ENCODE measurements at places on chromosomes 1 and 21. TPM values are rescaled to one million over a fixed set of nuclear protein-coding genes. Genes with fewer than 3 reads are reported as not detected.
A peak's percentile ranks its signal among the peaks of the same experiment; 100 is the strongest.

DNA sequence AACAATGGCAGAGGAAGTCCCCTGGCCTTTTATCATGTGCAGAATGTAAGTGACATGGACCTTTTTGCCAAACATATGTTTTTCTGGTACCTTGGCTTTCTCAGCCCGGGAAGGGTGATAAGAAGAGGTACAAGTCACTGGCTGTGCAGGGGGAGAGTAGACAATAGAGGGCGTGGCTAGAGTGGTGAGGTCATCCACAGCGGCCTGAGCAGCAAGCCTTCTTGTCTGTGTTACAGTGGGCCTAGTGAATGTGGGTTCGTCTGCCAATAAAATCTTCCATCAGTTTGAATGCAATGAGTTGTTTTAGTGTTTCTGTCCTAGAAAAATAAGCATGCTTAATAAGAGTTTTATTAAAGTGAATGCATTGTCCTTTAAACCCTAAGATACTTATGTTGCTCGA is 59.0 kb upstream of the PGD start:
- DNase-seq = no peak

DNA sequence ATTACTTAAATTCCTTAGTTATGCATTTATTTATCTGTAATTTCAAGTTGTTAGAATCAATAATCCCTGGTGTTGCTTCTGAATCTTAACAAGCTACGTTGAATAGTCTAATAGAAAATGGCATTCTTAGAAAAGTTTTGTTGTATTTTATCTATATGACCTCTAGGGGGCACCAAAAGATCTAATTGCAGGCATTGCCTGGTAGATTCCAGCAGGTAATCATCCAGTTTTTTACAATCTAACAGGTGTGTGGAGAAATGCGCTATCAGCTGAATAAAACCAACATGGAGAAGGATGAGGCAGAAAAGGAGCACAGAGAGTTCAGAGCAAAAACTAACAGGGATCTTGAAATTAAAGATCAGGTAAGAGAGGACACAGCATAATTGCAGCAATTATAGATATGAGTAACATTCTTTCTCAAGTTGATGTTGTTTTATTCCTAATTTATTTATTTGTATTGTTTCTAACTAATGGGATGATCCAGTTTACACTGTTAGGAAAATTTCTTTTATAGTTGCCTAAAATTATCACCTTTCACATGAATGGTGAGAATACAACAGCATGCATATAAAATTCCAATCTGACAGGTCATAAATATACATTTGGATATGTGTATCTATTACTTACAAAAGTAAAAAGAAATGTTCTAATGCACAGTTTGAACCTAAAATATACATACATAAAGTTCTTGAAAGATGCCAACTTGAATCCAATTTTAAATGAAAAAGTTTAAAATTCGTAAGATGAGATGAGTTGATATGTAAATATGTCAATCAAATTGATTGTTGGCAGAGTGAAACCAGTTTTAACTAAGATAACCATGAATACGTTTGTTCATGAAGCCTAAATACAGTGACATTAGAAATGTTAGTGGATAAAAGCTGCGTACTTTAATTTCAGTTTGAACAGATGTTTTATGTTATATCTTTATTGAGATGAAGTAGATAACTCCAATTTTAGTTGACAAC is 88.4 kb downstream of the SDCCAG8 start:
- no peak for DNase-seq

DNA sequence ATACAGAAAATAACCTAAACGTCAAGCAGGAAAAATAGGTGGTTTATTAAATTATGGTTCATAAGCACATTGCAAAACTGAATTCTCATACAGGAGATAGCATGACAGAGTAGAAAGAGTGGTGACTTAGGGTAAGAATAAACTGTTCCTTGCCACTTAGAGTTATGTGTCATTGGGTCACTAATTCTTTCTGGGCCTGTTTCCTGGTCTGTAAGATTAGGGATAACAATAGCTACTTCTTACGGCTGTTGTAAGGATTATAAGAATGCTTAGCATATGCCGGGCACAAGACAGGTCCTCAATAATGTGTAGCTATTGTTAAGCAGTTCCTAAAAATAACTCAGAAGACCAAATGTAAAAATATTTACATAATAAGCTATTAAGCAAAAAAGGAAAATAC is 24.2 kb downstream of the SNRNP40 start:
- no peak for DNase-seq

STUM gene
- not detected for total RNA-seq

DNA sequence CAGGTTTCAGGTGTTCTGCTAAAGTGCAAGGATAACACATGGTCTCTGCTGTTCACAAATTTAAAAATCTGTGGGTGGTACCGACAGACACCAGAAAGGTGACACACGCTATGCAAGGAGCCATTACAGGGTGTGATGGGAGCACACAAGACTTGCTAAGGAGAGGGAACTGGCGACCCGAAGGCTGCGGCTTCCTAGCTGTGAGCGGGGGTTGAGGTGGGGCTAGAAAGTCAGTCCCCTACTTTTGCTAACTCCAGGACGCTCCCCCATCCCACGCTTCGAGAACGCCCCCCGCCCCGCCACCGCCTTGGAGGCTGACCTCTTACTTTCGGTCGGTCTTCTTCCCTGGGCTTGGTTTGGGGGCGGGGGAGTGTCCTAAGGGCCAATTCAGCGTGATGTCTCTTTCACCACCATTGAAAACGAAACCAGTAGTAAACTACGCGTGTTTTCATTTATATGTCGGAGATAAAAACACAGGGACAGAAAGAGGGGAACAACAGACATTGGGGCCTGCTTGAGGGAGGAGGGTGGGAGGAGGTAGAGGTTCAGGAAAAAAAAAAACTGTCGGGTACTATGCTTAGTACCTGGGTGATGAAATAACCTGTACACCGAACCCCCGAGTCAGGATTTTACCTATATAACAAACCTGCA is 1.1 kb downstream of the CKS1B start:
- DNase-seq = peak; percentile 23

GRCh38 chr1:7010534-7011200 is 225.4 kb downstream of the CAMTA1 start:
- DNase-seq = no peak

GPR157 gene
- 5.9 TPM for total RNA-seq

DNA sequence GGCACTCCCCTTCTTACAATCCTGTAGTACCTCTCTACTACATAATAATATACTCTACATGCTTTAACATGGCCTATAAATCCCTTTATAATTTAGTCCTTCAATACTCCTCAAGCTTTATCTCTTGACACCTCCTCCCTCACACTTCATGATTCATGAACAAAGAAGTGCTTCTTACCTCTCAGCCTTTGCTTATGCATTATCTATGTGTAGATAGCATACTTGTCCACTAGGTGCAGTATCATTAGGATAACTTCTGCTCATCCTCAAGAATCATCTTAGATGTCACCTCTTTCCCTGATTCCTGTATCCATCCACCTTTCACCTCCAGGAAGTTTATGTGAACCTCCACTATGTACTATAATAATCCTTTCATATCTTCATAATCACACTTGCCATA is 74.4 kb downstream of the COL24A1 start:
- DNase-seq = no peak

- DNase-seq = peak; percentile 1
Observed at GRCh38 chr1:35640380-35641232, 720 bp downstream of the PSMB2 start.

GRCh38 chr1:8423269-8423691 is 105.4 kb downstream of the SLC45A1 start:
- peak; percentile 37 for DNase-seq

DNA sequence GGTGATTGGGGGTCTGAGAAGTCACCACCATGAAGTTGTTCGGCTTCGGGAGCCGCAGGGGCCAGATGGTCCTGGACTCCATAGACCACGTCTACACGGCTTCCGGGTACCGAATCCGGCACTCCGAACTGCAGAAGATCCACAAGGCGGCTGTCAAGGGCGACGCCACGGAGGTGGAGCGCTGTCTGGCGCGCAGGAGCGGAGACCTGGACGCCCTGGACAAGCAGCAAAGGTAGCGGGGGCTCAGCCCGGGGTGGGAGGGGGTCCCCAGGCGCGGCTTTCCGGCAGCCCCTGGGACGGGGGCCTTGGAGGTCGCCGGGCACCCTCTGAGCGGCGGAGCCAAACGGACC is 146.5 kb downstream of the LIPI start:
- DNase-seq = no peak

DNA sequence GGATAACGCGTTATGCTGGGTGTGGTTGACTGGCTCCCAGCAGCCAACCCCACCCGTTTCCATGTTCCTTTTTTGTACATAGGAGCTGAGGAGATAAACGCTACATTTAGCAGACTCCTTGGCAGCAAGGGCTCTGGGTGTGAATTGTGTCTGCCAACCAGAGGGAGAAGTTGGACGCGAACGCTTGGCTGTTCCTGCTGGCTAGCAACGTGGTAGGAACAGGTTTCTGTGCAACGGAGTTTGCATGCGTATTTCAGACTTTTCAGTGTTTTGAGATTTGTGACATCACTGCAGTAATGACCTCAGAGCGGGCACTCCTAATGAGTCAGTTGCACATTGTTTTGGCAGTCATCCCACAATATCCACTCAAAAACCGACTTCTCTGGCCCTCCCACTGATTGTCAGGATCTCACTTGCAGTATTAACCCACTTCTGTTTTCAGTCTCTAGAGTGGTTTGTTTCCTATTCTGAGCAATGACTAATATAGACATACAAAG is 98.7 kb upstream of the RGS1 start:
- DNase-seq = no peak

TLCD4 gene
- not detected for total RNA-seq

GRCh38 chr1:43359696-43360095 is 915 bp downstream of the CDC20 start:
- DNase-seq = no peak

PRDM16 gene
- 0.05 TPM for total RNA-seq

DNA sequence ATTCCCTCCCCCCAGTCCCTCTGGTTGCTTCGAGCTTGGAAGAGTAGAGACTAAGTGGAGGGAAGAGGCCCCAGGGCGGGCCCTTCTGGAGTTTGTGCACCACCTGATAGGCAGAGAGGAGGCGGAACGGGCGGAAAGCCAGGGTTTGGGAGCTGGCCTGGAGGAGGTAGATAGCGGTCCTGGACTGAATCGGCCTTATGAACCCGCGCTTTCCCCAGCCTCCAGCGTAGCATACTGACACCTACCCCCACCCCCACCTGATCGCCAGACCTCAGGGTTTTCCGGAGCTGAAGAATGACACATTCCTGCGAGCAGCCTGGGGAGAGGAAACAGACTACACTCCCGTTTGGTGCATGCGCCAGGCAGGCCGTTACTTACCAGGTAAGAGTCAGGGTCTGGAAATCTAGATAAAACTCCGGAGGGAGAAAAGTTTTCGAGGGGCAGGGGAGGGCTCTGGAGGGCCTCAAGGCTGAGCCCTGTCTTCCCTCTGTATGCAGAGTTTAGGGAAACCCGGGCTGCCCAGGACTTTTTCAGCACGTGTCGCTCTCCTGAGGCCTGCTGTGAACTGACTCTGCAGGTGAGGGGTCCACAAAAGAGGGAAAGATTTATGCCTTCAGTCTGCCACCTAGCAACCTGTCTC is 705 bp downstream of the UROD start:
- peak; percentile 12 for DNase-seq

KRTAP12-2 gene
- total RNA-seq = not detected

DNA sequence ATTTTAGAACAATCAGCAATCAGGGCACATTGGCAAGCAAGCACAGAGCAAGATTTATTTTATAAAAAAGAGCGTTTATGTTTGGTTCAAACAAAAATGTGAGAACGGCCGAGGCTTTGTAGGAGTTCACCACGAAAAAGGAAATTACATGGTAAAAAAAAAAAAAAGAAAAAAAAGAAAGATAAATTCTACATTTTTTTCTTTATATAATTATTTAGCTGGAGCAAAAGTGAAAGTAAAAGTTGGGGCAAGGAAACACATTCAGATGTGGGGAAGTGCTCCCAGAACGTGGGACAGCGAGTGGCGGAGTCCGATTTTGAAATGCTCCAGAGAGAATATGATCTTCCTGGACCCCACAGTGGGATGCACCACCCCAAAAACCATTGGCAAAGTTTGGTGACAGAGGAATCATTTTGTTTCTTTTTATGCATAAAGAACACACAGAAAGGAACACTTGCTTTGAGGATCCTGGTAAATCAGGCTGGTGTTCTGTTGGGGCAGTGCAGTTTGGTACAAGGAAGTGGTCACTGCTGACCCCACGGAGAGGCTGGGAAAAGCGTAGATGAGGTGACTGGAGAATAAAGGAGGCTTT is 16.3 kb upstream of the ATP5PO start:
- DNase-seq = no peak

- DNase-seq = no peak
Observed at GRCh38 chr1:185804206-185804605, 70.0 kb downstream of the HMCN1 start.

- no peak for DNase-seq
Observed at GRCh38 chr1:248800459-248800858, 25.3 kb downstream of the SH3BP5L start.

FCRL4 gene
- not detected for total RNA-seq

GRCh38 chr1:48693674-48694320 is 82.9 kb downstream of the BEND5 start:
- DNase-seq = no peak

OR2L3 gene
- total RNA-seq = 0.27 TPM

DNA sequence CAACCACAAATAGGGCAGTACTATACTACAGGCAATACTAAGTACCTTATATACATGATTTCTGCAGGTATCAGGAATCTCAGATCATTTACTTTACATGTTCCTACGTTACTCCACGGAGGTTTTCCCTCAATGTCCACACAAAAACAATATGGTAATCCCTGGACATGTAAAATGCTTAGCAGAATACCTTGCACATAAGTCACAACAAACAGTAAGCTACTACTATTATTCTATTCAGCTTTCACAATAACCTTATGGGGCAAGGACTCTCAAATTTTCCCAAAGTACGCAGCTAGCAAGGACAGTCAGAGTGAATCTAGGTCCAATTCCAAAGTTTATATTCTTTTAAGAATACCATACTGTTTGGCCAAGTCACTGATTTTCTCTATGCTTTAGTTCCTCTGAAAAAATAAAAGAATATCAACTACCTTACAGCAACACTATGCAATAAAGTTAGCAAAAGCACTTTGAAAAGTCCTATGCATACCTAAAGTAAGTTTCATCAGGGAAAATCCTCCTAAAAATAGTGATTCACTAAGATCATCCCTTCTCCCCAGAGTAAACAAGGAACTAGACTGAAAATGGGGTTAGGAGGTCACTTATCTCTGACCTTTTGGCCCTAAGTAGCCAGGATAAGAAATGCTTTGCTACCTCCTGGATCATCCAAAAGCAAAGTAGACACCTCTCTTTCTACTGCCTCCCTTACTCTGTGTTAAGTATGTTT is 67.4 kb downstream of the LUZP1 start:
- DNase-seq = no peak

SYCP1 gene
- not detected for total RNA-seq

GRCh38 chr1:1281533-1282321 is 1.5 kb downstream of the SCNN1D start:
- no peak for DNase-seq

All from naive thymus-derived CD4-positive, alpha-beta T cell (primary cell).